Common myeloid progenitor, CD34-positive (primary cell): ENCODE measurements at places on chromosomes 5 and 9.

DNA sequence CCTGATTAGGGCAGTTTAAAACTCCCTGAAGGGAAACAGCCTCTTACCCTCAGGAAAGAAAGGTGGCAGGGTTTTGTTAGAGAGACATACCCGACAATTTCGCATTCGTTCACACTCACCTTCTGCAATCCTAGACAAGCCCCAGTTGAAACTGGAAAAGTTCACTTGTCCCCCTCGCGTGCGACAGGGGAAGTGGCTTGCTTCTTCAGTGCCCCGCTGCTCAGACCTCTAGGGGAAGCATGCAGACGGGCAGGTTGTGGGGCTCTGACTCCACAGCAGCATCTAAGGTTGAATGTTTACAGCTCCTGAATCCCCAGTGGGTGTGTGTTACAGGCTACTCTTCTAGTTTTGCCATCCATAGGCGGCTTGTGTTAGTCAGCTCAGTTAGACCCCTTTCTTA lies 575.7 kb upstream of the ACO1 start:
- peak; percentile 53 for DNase-seq

DNA sequence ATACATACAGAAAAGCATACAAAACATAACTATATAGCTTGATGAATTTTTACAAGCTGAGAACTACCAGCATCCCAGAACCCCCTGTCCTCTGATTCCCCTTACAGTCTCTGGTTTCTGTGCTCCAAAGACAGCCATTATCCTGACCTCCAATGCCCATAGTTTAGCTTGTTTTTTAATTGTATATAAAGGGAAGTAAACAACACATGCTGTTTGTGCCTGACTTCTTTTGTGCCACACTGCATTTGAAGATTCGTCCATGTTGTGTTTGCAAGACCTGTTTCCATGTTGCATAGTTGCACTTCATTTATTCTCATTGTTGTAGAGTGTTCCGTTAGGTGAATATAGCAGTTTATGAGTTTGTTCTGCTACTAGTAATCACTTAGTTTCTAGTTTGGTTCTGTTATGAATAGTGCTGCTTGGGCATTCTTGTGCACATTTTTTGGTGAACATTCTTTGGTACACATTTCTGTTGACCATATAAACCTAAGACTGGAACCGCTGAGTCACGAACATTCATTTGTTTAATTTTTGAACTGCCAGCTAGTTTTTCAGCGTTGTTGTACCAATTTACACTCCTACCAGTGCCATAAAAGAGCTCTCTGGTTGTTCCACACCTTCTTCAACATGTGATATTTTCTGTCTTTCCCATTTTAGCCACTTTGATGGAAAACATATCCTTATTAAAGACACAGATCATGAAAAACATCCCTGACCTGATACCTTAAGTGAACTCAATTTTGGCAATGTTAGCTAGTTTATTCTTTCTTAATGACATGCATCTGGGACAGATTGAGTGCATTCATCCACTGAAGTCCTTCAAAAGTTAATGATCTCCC lies 78.1 kb upstream of the ANXA1 start:
- no peak for DNase-seq

DNA sequence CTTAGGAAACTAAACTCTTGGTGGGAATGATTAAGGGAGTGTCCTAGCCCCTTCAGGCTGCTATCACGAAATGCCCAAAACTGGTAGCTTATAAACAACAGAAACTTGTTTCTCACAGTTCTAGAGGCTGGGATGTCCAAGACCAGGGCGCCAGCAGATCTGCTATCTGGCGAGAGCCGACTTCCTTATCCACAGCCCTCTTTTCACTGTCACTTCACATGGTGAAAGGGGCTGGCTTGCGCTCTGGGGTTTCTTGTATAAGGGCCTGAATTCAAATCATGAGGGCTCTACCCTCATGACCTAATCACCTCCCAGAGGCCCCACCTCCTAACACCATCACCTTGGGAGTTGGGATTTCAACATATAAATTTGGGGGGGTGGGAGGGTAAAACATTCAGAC lies 49.1 kb downstream of the IPPK start:
- DNase-seq: no peak

GRCh38 chr5:116076496-116076895 lies 8.3 kb upstream of the COMMD10 start:
- DNase-seq: peak; percentile 45

DNA sequence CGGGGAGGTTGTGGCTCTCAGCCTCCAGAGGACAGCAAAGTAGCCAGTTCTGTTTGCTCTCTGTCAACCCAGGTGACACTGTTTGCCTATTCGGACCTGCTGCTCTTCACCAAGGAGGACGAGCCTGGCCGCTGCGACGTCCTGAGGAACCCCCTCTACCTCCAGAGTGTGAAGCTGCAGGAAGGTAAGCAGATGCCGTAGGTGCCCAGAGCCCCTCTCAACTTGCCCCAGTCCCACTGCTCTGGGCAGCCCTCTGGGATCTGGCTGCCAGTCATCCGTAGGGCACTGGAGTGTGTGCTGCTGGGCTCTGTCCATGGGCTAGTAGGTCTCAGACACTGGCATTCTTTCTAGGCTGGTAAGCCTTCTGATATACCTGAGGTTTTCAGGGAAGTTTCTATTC lies 59.3 kb downstream of the RGS3 start:
- no peak for DNase-seq

GRCh38 chr9:68509689-68510088 lies 31.0 kb downstream of the TMEM252 start:
- no peak for DNase-seq

- no peak for DNase-seq
These were observed 326.8 kb downstream of the BNC2 start for GRCh38 chr9:16543686-16544085.

GRCh38 chr9:127523312-127523851 lies 72.1 kb downstream of the LRSAM1 start:
- DNase-seq: peak; percentile 37

DNA sequence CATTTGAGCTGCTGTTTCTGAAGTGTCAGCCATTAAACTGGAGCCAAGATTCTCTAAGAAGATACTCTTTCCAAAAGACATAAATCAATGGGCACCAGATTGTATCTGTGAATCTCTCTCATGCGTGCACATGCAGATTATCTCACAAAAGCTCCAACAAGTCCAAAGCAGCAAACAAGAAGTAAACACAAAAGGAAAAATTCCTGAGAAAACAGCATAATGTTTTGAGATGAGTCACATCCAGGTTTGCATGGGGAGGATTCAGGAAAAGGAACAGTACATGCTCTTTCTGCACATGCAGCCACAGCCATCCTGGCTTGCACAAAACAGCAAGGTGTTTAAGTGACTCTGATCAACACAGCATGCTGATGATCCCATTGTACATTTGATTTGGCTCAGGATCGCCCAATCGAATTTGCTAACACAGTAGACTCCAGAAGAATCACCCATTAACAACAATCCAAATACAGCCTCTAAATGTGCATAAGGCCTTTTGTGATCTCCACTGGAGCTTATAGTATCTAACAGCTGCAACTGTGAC lies 143.1 kb downstream of the ELAVL2 start:
- DNase-seq: no peak

DNA sequence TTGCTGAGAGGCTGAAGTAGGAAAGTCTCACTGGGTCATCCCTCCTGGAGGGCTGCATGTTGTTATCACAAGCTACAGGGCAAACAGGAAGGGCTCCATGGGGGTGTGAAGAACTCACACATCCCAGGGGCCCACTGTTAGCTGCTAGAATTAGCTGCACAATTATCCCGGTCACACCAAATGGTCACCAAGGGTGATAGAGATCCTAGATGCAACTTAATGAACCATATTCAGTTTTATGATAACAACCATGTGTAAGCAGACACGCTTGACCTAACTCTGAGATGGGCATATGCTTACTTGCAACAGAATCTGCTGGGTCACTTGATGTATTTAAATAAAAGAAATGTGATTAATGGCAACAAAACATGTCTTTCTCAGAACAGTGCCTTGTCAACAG lies 143.5 kb upstream of the C6 start:
- no peak for DNase-seq

- no peak for DNase-seq
These were observed 36.3 kb upstream of the SHISAL2B start for GRCh38 chr5:64653766-64654560.

DNA sequence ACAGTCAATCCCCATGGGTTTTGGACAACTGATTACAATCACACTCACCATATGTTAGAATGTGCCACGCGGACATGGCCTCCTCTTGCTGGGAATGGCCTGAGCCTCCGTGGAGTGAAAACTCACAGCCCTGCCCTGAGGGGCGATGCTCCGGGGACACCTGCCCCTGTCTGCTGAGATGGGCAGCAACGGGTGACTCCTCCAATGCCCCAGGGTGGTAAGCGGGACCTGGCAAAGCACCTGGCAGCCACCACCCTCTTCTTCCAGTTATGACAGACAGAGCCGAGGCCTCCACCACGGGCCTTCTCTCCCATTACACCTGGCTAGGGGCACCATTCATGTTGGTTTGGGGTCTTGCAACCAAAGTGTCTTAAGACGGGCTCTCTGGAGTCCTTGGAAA lies 94.9 kb upstream of the COL5A1 start:
- no peak for DNase-seq

DNA sequence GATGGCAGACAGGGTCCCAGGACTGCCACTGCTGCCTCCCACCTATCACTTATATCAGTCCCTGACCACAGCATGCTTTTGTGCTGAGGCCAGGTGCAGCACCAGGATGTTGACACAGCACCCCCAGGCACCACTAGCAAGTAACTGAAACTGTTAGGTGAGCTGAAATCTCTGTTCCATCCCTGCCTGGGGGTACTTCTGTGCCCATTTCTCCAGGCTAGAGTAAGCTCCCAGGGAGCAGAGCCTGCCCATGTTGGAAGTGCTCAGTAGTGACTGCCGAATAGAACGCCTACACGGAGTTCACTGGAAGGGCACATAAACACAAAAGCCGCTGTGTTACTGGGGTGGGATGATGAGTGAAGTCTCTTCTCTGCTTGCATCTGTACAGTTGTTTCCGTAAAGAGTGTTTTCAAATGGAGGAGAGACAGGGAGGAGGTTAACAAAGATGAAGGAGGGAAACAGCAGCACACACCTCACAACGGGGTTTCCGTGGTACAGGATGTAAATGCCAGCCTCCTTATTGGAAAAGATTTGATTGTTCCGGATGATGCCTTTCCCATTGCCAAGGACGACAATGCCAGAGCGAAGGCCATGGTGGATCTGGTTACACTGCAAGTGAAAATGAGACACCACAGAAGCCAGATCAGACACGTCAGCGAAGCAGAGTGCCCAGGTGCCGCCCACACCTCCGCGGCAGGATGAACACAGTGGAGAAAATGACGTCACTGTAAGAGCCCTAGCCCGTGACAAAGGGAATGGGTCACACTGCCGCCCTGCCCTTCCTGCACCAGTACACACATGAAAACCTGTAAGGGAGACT lies 43.1 kb downstream of the POLR1E start:
- no peak for DNase-seq

- no peak for DNase-seq
These were observed 10.4 kb upstream of the PPARGC1B start for GRCh38 chr5:149719666-149720065.

DNA sequence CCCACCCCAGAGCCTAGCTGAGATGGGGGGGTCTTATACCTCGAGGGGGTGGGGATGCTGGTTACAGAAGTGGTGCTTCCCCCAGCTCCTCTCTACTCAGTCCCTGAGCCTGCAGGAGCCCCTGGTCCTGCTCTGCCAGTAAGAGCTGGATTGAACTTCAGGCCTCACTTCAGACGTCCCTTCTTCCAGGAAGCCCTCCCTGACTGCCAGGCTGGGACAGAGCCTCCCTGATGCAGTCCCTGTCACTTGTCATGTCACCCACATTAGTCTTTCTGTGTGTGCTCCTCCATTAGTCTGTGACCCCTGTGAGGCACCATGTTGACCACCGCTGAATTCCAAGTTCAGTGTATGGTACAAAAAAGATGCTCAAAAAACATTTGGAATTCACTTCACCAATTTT lies 78.7 kb upstream of the ASS1 start:
- no peak for DNase-seq

DNA sequence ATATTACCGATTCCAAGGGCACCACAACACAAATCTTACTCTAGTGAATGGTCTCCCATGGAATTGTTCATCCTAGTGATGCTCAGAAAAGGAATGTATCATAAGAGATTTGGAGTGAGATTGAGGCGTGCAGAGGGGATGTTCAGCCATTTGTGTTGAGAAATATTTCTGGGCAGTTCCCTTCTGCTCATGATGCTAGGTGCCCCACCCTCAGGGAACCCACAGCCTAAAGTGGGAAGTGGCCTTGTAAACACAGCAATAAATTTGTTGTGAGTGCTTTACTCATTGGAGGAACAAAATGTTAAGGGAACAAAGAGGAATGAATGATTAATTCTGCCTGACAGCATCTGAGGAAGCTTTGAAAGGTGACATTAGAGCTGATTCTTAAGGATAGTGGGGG lies 129.9 kb downstream of the TLE4 start:
- DNase-seq: peak; percentile 61
